ENCODE measurements at places on chromosomes 16 and 17.

- DNase-seq, result peak; percentile 34
These were observed 458 bp downstream of the ENKD1 start for GRCh38 chr16:67666032-67666551.

- DNase-seq, result no peak
These were observed 64.8 kb downstream of the NT5M start for GRCh38 chr17:17367931-17368330.

DNA sequence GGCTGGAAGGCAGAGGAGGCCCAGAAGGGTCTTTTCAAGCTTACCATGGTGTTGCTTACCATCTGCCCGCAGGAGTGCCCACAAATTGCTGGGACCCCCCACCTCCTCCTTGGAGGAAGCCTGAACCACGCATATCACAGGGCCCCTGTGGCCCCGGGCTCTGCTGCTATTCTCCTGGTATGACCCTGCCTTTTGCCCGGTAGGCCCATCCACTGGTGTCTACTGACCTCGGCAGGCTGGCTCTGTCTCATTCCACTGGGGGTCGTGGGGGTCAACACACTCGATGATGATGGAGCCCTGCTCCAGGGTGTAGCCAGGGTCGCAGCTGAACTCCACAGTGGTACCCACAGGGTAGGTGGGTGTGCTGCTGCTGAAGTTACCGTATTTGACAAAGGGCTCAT is 8.2 kb upstream of the PHF12 start:
- no peak for DNase-seq

DNA sequence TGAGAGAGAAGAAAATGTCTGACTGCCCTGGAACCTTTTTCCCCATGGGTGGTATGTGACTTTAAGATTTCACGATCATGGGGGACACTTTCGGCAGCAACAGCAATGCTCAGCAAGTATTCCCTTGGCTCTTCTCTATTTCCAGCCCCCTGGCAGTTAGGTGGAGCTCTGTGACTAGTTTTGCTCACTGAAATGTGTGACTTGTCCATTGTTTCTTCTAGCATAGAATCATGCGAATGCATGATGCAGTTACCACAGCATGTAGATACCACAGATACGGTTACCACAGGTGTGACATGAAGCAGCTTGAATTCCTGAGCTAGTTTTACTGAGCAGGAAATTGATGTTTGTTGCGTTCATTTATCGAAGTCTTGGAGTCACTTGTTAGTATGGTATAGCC is 1034.5 kb upstream of the EEF2KMT start:
- DNase-seq, result no peak

GRCh38 chr17:79648181-79648831 is 37.5 kb upstream of the RBFOX3 start:
- no peak for DNase-seq

DNA sequence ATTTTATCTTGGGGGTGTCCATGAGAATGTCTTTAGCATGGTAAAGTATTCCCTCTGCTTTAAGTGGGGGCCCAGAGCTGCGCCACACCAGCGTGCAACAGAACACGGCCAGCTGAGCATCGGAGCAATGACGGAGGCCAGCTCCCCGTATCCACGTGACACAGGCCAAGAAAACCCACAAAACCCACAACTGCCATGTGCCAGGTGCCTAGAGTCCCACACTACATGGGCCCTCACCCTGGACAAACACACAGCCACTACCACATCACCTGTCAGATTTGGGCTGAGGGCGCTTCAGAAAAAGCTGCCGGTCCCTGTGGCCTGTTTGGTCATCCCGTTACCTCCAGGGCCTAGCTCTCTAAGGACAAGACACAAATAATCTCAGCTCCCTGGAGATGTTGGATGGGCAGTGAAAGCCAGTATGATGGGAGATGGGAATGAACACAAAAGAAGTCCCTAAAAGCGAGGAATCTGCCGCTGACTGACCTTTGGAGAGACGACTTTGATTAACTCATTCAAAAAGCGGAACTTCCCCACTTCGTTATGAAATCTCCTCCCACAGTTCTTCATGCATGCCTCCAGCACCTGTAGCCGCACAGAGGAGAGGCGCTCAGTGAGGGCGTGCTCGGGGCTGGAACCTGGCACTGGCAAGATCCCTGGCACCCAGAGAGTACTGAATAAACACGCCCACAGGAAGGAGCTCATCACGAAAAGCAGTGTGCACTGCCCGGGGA is 17.1 kb downstream of the GGA3 start:
- no peak for DNase-seq

GRCh38 chr17:75288770-75289114 is 491 bp downstream of the SLC25A19 start:
- DNase-seq, result no peak

DNA sequence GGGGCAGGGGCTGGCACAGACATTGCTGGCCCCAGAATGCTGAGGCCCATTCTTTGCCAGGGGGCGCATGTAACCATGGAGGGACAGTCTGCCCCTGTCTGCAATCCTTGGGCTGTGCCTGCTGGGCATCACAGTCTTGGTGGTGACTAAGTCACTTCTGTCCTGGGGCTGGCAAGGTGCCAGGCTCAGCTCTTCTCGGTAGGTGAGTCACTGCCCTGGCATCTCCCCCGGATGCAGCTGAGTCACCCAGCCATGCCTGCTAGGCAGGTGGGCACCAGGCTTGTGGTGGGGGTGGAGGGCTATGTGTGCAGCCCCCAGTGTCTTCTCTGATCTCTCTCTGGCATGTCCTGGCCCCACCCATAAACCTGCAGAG is 5.6 kb downstream of the RARA start:
- DNase-seq, result peak; percentile 79

- DNase-seq, result no peak
These were observed 19.4 kb downstream of the KLHL36 start for GRCh38 chr16:84667600-84668309.

- DNase-seq, result peak; percentile 72
These were observed 41.5 kb downstream of the CD300LF start for GRCh38 chr17:74671031-74671771.

DNA sequence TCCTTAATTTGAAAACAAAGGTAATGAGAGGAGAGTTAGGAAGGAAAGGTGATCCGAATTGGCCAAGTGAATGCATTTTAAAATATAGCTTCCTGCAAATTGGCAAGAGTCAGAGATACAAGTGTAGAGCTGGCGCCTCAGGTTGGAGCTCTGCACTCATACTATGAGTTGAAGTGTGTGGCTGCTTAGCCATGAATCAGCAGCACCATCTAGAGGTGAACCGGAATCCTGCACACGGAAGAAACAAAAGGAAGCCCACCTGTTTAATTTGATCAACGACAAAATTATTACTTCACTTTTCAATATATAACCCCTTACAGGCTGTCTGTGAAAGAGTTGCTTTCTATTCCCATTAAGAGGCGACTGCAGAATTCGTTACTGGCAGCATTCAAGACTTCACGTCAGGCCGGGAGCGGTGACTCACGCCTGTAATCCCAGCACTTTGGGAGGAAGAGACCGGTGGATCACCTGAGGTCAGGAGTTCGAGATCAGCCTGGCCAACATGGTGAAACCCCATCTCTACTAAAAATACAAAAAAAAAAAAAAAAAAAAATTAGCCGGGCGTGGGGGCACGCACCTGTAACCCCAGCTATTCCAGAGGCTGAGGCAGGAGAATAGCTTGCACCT is 1253.7 kb upstream of the CDH8 start:
- DNase-seq, result peak; percentile 1

DNA sequence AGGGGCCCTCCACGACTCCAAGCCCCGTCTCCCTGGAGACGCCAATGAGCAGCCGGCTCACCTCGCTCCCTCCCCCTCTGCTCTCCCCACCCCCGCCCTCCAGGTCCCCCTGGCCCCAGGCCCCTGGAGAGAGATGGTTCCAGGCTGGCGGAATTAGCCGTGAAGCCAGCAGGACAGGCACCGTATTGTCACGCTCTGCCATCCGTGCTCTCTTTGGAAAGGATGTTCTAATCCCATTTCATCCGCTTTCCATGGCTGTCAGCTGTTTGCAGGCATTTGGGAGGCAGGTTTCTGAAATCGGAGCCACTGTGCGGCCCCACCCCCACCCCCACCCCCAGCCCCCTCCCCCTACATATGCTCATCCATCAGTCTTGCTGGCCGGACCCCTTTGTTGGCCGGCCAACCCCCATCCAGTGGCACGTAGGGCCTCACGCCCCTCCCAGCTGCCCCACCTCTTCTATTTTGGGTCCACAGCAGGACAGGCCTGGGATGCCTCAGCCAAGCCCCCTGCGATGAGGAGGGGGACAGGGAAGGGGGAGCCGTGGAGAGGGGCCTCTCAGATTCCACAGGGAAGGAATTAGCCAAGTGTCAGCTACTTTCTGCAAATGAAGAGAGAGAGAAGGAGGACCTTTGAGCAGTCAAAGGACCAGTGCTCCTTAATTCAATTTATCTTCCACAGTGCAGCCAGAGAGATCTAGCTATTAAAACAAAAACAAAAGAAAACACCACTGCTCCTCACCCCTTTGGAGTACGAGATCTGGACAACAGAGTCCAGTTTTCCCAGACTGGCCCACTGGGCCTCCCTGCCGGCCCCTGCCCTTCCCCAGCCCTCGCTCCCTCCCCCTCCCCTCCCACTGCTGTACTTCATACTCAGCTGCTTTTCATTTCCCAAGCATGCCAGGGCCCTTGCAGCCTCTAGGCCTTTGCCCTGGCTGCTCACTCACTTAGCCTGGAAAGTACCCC is 30.7 kb downstream of the SDK2 start:
- no peak for DNase-seq

DNA sequence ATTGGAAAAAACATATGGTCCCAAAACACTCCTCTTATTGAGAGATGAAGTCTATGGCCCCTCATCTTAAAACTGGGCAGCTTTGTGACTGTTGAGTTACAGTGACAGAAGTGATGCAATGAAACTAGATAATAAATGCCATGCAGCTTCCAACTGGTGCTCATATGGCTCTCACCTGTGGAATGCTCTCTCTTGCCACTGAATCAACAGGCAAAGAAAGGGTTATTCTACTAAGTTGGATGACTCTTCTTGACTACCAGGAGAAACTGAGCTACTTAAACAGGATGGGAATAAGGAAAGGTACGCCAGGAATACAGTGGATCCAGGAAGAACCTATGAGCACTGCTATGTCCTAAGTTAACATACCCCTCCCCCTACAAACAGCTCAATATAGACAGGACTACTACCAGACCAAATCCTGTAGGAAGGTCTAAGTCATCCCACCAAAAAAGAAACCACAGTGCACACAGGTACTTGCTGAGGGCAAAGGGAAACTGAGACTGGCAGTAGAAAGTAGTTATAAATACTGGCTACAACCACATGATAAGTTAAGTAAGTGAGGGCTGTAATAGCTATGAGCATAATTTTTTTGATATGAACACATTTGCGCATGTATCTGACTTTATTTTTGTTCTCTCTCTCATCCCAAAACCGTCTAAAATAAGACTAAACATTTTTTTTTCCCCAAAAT is 398.5 kb downstream of the ZFHX3 start:
- DNase-seq, result no peak

DNA sequence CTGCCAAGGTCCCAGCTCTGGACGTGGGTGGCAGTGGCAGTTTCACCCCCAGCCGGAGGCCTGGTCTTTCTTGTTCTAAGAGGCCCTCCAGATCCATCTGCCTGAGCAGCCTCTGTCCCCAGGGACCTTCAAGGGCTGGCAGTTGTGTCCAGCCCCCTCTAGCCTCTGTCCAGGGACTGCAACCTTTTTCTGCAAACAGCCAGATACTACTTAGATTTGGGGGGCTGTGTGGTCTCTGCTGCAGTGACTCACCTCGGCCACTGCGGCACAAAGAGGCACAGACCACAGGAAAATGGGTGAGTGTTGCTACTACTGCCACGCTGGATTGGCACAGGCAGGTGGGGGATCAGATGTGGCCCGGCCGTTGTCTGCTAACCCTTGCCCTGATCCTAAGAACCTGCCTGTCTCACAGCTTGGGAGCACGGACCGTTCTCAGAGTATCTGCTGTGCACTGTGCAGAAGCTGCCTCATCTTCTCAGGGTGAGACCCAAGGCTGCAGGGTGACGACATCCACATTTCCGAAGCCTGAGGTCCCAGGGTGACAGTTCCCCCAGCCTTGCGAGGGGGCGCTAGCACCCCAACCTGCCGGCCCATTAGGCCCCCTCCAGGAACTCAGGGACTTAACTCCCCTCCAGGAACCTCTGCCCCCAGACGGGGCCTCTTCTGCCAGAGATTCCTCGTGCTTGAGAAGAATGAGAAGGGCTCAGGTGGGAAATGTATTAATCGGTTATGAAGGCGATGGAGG is 27.6 kb downstream of the MXRA7 start:
- DNase-seq, result no peak

DNA sequence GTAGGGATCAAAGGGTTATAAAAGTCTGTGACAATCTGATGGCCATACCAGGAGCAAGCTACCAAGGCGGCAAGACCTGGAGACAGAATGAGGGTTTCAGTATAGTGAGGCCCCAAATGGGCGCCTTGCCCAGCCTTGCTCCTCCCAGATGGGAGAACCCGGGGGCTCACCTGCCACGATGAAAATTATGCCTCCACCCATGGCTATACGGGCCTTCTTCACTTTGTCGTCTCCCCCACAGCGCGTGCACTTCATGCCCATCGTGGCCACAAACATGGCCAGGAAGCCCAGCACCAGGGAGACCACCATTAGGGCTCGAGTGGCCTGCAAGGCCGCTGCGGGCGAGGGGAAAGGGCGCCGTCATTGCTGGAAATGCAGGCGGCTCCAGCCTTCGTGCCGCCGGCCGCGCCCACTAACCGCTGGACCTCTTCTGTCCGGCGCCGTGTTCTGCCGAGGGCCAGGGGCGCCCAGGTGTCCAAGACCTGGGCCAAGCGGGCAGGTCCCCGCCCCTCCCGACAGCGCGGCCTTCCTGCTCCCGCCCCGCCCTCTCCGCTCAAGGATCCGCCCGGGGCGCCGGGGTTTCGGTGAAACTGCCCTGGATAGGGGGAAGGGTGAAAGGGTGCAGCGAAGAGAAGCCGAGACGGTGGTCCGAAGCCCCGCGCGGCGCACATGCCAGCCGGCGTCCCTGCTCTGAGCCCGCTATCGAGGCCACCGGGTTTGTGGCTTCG is 1.5 kb downstream of the CLDN7 start:
- no peak for DNase-seq

- DNase-seq, result peak; percentile 7
These were observed 278 bp downstream of the ITGB4 start for GRCh38 chr17:75721463-75722011.

DNA sequence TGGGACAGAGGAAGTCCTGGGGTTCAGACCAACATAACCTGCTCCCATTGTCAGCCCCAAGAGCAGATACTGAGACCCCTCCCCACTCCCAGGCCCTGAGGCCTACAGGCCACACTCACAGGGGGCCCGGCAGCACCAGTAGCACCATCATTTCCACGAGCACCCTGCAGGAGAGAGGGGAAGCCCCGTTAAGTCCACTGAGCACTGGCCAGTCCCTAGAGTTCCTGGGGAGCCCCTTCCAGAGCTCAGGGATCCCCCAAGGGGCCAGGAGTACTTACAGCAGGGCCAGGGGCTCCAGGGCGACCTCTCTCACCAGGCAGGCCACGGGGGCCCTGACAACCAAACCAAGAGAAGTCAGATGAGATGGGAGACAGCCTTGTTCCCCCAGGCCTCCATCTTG is 5.4 kb downstream of the COL1A1 start:
- peak; percentile 39 for DNase-seq

GRCh38 chr17:2368359-2368758 is 31.1 kb downstream of the SGSM2 start:
- DNase-seq, result no peak

Measured in fibroblast of lung (primary cell).